ENCODE measurements at places on chromosomes 4 and X.

GRCh38 chrX:68589372-68589753 is 58.1 kb upstream of the STARD8 start:
- DNase-seq = no peak

DNA sequence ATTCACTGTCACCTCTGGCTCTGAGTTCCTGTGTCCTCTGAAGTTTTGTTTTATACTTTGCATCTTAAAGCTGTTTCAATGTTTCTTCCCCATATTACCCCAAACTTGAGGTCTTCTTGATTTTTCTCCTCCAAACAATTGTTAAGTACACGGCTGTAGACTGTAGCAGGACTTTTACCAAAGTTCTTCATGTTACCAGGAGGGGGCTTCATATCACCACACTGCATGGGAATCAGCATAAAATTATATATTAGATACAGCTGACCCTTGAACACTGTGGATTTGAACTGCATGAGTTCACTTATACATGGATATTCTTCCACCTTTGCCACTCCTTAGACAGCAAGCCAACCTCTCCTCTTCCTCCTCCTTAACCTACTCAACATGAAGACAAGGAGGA is 56.6 kb downstream of the SPATA18 start:
- no peak for DNase-seq

- DNase-seq = no peak
Measured at GRCh38 chr4:118193421-118193820, 159.1 kb downstream of the NDST3 start.

DNA sequence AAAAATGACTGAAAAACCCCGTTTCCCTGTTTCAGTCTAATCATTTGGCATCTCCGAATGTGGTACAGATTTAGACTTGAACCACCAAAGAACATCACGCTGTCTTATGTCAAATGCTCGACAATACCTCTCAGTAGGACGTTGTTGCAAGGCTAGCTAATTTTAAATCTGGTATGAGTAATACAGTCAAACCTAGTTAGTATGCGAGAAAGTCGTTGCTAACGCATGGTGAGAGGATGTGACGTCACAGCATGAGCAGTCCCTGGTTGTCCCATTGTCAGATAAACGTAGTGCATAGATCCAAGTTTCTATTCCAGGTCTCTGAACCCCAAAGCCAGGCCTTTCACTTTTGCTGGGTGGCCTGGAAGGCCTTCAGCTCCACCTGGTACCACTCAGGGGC is 44.7 kb downstream of the SETD7 start:
- DNase-seq = no peak

GRCh38 chr4:141571793-141572192 is 64.6 kb upstream of the IL15 start:
- no peak for DNase-seq

GRCh38 chrX:49139713-49140112 is 16.2 kb upstream of the GPKOW start:
- no peak for DNase-seq

DNA sequence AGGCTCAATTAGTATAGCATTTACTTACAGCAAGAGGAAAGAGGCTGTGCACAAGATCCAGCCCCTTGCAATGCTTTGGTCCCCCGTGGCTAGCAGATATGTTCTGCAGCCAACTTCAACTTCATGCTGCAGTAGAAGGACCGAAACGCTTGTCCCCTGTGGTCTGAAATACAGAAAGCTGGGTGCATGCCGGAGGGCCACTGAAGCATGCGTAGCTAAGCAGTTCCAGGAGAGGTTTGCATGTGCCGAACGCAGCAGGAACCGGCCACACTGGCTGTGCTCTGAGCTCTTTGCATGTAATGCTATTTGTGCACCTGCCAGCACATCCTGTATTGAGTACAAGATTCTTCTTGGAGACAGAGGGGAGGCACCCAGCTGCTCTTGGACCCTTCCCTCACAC is 35.8 kb upstream of the SHISA3 start:
- DNase-seq = no peak

DNA sequence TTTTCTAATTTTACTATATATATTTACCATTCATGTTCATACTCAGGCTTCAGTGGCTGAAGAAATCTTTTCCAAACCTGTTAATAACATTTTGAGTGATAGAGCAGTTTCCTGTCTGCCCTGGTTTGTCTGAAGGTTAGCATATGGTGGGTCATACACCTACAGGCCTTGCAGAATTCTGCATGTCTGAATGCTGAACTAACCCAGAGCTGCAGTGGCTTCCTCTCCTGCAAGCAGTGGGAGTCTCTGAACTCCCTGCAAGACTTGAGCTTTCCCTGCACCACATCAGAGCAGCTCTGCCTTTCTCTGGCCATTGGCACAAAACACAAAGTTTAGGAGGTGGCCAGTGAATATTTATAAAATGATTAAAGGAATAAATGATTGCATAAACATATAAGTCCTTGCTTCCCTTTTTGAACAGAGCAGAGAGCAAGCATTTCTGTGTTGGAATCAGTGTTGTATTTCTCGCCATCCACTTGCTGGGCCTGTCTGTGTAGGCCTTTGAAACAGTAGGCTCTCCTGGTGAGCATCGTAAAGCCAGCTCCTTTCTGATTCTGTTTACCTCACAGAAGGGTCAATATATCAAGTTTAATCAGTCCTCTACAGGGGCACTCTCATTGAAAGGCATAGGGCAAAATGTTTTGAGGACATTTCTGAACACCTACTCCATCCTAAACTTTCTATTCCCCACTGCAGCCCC is 15.0 kb upstream of the UNC5C start:
- no peak for DNase-seq

- DNase-seq = no peak
Measured at GRCh38 chr4:149897783-149898182, 82.1 kb upstream of the IQCM start.

DNA sequence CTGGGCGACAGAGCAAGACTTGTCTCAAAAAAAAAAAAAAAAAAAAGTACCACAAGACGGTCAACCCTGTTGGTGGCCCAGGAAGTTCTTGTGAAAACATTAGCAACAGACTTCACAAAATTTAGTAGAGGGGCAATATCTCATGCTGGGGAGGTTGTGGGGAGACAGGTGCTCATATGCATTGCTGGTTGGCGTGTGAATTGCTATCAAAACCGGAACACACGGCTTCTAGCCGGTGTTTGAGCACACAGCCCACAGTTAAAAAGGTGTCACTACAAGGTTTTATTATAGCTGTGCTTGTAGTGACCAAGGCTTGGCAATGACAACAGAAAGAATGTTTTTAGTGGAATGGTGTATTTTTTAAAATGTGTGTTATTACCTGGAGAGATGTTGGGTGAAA is 41.8 kb downstream of the SMS start:
- DNase-seq = no peak

DNA sequence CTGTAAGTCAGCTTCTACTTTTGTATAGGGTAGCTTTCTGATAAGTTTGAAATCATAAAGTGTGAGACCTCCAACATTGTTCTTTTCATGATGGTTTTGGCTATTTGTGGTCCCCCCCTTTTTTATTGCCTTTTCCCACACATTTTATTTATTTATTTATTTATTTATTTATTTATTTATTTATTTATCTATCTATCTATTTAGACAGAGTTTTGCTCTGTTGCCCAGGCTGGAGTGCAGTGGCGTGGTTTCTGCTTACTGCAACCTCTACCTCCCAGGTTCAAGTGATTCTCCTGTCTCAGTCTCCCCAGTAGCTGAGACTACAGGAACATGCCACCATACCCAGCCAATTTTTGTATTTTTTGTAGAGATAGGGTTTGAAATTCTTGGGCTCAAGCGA is 9.7 kb upstream of the MTHFD2L start:
- DNase-seq = no peak

DNA sequence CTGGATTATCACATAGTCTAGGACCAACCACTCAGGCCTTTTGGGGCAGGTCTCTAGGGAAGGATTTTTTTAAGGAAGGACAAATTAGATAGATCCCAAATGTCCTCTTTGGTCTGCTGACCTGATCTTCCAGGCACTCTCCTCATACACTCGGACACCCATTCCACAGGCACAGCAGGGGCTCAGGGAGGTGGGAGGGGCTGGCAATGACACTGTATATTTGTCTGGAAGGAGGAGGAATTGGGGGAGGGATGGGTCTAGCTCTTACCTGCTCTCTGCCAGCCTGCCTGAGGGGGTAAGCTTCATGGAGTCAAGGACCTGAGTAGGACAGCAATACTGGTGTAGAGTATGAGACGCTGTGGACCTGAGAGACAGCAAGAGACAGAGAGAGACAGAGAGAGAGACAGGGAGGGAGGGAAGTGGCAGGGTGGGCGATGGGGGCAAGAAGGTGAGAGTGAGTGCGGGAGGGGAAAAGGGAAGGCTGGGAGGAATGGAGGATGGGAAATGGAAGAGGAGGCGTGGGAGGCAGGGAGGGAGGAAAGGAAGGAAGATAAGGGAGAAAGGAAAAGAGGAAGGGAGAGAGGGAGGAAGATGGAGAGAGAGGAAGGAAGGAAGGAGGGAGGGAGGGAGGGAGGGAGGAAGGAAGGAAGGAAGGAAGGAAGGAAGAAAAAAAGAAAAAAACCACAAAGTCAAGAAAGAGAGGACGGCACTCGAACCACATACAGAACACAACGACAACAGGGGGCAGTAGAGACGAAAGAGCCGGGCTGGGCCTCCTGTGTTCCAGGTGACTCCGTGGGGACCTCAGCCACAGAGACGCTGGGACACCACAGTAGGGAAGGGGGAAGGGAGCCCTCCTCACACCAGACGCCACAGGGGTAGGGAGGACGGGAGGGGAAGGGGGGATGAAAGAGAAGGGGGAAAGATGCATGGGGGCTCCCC is 1.8 kb downstream of the IQSEC2 start:
- DNase-seq = no peak

DNA sequence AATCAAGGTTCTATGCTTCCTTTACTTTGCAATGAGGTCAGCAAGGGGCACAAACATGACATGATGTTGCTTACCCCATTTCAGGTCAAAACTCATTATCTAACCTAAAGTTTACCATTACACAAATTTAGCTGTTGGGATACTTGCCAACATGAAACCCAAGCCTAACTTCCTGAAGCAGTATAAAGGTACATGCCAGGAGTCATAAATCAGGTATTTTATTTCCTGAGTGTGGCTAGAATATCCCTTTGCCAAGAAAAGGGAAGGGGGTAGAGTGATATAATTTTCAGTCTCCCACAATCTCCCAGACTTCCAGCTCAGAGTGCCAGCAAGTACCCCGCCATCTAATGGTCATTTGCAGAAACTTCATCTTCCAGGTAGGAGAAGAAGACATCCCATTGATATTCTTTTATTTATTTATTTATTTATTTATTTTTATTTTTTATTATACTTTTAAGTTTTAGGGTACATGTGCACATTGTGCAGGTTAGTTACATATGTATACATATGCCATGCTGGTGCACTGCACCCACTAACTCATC is 136.6 kb downstream of the NEXMIF start:
- no peak for DNase-seq

GRCh38 chrX:144732588-144732987 is 514.7 kb upstream of the SPANXN1 start:
- DNase-seq = no peak

DNA sequence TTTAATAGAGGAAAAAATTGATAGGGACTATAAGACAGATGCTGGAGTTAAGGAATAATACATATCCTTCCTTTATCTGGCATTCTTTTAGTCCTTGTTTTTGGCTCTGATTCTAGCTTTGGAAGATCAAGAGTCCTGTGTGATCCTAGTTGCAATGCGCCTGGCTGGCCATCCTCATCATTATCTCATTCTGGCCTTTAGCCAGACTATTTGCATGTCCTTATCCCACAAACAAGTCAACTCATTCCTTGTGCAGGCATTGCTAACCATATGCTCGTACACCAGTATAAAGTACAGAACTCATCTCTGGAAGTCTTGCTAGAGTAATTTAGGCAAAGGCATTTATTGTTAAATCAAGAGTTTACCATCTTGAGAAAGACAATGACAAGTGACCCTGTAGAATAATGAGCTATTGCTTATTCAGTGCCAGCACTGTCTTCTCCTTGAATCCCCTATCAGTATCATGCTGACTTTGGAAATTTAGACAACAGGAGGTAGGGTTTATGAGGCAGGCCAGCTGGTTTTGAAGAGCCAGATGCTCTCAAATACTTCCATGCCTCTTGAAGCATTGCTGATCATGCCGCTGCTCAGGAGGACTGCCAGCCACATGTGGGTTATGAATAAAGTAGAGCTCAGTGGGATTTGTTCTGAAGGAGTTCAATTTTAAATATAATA is 1730.3 kb upstream of the TENM3 start:
- DNase-seq = no peak

DNA sequence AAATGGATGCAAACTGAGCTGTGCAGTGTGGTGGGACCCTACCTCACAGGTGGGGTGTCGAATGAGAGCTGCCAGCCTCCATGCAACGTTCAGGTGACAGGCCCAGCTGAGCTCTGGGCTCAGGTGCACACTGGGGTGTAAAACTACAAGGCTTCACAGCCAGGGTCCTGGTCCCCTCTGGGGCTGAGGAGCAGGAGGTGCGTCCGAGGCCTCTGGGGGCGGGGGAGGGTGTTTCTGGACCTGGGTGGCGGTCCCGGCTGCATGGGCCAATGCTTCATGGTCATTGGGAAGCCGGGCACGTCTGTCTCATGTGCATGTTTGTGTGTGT is 26.5 kb upstream of the SORCS2 start:
- DNase-seq = no peak

- no peak for DNase-seq
Measured at GRCh38 chrX:151776181-151776731, 41.7 kb downstream of the CNGA2 start.

- no peak for DNase-seq
Measured at GRCh38 chrX:17473021-17473420, 98.0 kb downstream of the NHS start.

GRCh38 chr4:152385551-152385950 is 150.3 kb downstream of the FBXW7 start:
- DNase-seq = no peak

GRCh38 chrX:96372313-96373046 is 312.2 kb upstream of the DIAPH2 start:
- DNase-seq = no peak

DNA sequence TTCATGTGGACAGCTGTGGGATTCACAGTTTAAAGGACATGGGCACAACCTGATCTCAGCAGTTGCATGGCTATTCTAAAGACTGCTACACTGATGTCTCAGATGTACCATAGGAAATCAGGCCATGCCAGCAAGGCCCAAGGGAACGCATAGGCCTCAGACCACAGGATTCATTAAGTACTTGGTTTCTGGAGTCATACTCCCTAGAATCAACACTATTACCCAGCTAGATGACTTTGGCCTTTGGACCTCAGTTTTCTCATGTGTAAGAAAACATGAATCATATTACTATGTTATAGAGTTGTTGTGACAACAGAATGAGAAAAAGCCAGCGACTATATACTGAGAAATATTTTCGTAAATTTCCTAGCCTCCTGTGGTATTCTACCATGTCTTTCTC is 67.9 kb downstream of the NHS start:
- DNase-seq = no peak

GRCh38 chr4:3639613-3640586 is 107.7 kb upstream of the LRPAP1 start:
- DNase-seq = no peak

DNA sequence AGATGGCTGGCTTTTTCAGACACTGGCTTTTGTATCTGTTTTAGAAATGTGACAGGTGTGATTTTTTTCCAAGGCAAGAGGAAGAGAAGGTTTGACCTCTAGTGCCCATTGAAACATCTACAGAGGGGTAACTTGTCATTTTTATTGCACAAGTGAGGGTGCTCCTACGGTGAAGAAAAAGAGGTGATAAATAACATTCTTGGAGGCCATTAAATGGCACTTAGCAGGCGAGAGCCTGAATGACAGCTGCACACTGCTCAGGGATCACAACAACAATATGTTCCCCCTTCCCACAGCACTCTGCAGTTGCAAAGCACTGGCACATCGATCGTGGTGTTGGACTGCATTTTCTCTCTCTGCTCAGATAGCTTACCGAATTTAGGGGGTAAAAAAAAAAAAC is 22.9 kb downstream of the FAM184B start:
- no peak for DNase-seq

- DNase-seq = no peak
Measured at GRCh38 chrX:57528670-57529255, 63.0 kb upstream of the ZXDB start.

Measured in T1000 (cell line).